ENCODE measurements at places on chromosomes 6 and 20. TPM values are rescaled to one million over a fixed set of nuclear protein-coding genes. Genes with fewer than 3 reads are reported as not detected.

The LPA gene
- 0.32 TPM for polyA plus RNA-seq

- no peak for DNase-seq
Measured at GRCh38 chr6:148935705-148936435, 189.0 kb downstream of the UST start.

- DNase-seq = no peak
Measured at GRCh38 chr6:28212510-28213212, 12.4 kb upstream of the ZSCAN9 start.

GRCh38 chr20:33465481-33466302 is 22.1 kb upstream of the SNTA1 start:
- no peak for DNase-seq

- DNase-seq = no peak
Measured at GRCh38 chr6:38117281-38117680, 297.8 kb downstream of the ZFAND3 start.

The FAM83B gene
- polyA plus RNA-seq = 9.2 TPM

The PCSK2 gene
- 0.71 TPM for polyA plus RNA-seq

- no peak for DNase-seq
Measured at GRCh38 chr6:5958921-5959320, 47.8 kb downstream of the NRN1 start.

- DNase-seq = no peak
Measured at GRCh38 chr6:1552296-1552761, 57.4 kb upstream of the FOXC1 start.

- no peak for DNase-seq
Measured at GRCh38 chr6:108667993-108668392, 107.3 kb downstream of the FOXO3 start.

- DNase-seq = no peak
Measured at GRCh38 chr20:32453467-32454163, 95.5 kb downstream of the ASXL1 start.

- no peak for DNase-seq
Measured at GRCh38 chr6:47680051-47680450, 18.3 kb upstream of the ADGRF4 start.

DNA sequence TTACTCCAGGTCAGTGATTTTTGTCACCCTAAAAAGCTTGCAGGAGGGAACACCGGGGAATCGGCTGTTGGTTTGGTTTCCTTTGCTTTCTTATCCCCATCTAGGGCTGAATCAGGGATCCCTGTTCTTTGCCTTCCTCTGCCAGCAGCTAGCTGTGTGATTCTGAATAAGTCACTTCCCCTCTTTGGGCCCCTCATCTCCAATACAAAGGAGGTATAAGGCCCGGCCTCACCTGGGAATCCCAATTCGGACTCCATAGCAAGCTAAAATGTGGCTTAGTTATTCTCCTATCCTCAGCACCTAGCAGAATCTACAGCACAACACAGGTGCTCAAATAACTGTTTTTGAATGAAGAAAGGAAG is 18.5 kb upstream of the ARMC12 start:
- no peak for DNase-seq

- no peak for DNase-seq
Measured at GRCh38 chr6:161257793-161258457, 15.9 kb downstream of the AGPAT4 start.

DNA sequence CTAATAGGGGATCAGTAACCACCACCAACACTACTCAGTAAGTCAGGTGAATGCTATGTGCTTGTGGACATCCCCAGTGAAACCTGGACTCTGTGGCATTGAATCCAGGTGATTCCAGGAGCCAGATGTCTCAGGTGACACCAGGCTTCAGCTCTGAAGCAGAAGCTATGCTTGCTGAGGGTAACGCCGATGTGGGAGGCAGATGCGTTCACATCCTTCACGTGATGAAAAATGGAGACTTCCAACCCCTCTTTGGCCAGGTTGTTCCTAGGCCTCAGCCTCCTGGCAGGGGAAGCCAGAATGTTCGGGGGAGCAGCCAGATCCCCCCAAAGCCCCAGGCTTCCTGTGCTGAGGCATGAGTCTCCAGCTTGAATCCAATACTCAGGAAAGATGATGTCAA is 209.8 kb upstream of the PDE10A start:
- no peak for DNase-seq

- peak; percentile 95 for DNase-seq
Measured at GRCh38 chr6:26055719-26056582, 31.3 kb upstream of the HFE start.
